ENCODE measurements at places on chromosomes 1 and 21. TPM values are rescaled to one million over a fixed set of nuclear protein-coding genes. Genes with fewer than 3 reads are reported as not detected.

DNA sequence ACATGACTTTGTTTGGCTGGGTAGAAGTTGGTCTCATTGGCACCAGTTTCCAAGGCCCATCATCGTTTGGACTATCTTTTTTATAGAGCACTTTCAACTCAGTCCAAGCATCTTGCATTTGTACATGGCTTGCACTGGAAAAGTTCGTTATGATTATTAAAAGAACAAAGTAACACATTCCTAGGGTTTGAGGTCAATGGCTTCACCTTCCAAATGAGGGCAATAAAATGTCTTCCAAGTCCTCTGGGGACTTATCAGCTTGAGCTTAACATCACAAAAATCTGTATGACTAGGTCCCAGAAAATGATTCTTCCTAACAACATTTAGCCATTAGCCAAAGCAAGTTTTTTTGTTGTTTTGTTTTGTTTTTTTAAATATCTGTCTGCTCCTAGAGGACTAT, 610.8 kb downstream of the LMO4 start:
- DNase-seq: no peak

Gene MAGOH
- 90.9 TPM for total RNA-seq

Gene LINGO4
- total RNA-seq: not detected

DNA sequence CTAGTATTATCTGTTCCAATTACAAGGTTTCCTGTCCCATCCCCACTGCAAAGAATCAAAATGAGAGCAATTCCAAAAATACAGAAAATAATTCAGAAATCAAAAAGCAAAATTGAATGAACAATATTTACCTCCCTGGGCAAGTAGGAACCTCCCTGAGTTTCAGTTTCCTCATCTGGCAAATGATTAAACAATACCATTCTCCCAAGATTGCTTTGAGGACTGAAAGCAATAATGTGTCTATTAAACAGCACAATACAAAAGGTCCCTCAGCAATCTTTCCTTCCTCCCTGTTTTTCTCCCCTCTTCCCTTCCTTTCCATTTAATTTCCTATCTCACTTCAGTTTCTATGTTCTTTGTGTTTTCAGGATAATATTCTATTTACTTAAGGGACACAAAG, 171.0 kb downstream of the ZC3H11B start:
- DNase-seq: no peak

DNA sequence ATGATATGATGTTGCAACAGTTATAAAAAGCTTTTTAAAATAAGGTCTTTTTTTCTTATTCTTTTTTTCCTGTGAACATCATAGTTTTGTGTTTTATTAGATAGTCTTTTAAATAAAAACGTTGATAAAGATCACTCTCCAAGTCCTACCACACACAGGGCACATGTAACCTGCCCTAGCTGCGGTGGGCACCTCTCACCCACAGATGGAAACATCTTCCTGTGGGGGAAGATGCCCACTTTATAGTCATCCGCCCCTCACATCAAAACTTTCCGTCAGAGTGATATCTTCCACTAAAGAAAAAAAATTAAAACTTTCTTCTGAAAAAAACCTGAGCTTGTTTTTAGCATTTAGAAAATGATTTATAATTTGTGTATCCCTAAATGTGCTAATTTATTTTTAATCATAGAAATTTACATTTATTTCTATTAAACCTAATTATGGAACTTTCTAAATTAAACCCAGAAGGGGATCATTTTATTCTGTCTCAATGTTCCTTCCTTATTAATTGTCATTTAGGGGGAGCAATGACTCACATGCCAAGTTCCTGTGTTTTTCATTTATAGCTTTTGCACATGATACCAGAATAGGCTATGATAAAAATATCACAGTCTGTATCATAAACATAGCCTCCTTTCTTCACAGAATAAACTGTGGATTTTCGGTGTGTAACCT, 24.7 kb downstream of the TNFRSF9 start:
- peak; percentile 81 for DNase-seq

Gene DMRTA2
- total RNA-seq: not detected

Gene MFSD2A
- 19.3 TPM for total RNA-seq

Gene TMIGD3
- not detected for total RNA-seq

- no peak for DNase-seq
These were observed 1047.6 kb upstream of the ADGRL4 start for GRCh38 chr1:80054129-80054528.

Gene AGBL4
- not detected for total RNA-seq

Gene USH2A
- total RNA-seq: not detected

All from activated CD8-positive, alpha-beta T cell treated with anti-CD3 and anti-CD28 coated beads for 36 hours (primary cell).